GM03348 (cell line): ENCODE measurements at places on chromosomes 7 and 10.
A peak's percentile ranks its signal among the peaks of the same experiment; 100 is the strongest.

GRCh38 chr10:85611746-85612377, 754.7 kb downstream of the GRID1 start:
- no peak for DNase-seq

DNA sequence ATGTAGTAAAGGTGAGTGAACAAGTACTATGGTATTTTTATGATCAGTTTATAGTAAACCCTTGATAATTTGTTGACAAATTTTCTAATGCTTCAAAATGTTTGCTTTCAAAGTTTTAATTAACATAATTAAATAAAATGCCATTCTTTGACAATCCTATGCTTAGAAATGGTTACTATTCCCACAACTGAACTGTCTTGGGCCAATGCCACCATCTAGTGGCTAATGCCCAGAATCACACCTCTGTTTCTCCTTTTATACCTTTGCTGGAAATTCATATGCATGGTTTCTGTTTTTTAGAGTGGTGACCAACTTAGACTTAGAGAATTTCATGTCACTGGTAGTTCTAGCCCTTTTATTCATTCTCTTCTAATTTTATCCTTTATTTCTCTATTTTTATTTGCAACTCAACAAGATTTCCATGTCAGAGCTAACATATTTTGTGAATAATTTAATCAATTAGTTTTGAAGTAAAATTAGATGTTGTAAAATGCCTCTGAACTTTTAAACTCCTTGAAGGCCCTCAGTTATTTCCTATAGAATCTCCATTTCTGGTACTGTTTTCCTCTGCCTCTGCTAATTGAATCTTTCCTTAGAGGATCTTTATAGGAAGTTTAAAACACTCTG, 31.1 kb downstream of the PCGF5 start:
- DNase-seq, result peak; percentile 47

DNA sequence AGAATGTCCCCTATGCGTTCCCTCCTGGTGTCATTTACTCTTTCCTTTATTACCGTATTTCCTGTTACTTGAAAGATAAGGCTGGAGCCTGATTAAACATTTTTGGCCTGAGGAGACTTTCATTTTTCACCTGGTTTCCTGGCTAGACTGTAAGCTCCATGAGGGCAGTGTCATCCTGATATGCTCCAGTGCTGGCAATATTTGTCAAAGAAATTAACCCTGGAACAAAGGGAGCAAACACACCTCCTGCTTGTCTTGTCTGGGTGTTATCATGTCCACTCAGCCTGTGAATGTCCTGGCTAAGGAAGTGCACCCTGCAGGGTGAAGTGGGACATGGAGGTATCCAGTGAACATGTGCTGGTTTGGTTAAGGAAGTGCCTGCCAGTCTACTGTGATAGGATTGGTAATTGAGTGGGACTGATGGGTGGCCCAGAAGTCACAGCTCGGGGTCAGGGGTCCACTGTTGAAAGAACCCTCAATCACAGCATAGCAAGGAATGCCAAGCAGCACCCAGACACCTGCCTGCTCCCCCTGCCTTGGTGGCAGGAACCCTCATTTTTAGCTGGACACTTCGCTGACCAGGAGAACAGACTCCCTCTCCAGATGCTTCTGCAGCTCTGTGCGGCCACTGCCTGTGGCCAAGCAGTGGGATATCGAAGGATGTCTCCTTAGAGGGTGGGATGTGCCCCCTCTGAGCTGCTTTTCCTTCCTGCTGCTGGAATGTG, 20.9 kb upstream of the PPIA start:
- no peak for DNase-seq

DNA sequence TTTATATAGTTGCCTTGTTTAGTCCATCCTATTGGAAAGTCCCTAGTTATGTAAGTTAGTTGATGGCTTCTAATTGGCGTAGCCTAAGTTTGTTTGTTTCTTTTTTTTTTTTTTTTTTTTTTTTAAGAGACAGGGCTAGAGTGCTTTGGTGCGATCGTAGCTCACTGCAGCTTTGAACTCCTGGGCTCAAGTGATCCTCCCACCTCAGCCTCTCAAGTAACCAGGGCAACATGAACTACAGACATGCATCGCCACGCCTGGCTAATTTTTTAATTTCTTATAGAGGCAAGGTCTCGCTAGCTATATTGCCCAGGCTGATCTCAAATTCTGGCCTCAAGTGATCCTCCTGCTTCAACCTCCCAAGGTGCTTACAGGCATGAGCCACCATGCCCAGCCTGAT, 7.1 kb downstream of the CSGALNACT2 start:
- DNase-seq, result no peak

- DNase-seq, result peak; percentile 46
These were observed 72.9 kb upstream of the ABCB5 start for GRCh38 chr7:20542594-20542993.
